ENCODE measurements at places on chromosomes 7 and 10.

GRCh38 chr10:52744057-52744805, 28.4 kb downstream of the MBL2 start:
- DNase-seq = no peak

DNA sequence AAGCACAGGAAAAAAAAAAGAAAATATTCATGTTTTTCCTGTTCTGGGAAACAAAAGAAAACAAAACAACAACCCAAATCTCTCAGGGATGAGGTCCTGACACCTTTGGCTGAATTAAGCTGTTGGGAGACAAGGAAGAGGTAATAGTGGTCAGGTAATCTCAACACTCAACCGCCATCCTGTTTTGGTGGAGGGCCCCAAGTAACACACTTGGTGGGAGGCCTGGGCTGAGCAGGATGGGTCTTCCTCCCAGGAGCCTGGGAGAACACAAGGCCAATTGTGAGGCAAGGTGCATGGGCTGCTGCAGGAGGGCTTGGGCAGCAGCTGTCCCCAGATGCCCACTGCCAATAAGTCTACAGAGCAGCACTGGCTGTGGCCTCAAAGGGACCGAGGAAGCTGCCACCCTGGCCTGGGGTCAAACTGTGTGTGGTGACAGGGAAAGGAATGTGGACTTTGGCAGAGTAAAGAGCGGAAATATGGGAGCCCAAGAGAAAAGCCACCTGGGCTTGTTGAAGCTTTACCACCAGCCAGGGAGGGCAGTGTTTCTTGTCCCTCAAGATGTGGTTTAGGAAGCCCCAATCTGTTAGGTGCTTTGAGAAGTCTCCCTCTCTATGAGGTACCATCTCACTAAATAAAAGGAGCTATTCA, 93.5 kb upstream of the SLC25A13 start:
- DNase-seq = no peak

GRCh38 chr10:43891241-43891640, 242.6 kb upstream of the ZNF32 start:
- DNase-seq = no peak

DNA sequence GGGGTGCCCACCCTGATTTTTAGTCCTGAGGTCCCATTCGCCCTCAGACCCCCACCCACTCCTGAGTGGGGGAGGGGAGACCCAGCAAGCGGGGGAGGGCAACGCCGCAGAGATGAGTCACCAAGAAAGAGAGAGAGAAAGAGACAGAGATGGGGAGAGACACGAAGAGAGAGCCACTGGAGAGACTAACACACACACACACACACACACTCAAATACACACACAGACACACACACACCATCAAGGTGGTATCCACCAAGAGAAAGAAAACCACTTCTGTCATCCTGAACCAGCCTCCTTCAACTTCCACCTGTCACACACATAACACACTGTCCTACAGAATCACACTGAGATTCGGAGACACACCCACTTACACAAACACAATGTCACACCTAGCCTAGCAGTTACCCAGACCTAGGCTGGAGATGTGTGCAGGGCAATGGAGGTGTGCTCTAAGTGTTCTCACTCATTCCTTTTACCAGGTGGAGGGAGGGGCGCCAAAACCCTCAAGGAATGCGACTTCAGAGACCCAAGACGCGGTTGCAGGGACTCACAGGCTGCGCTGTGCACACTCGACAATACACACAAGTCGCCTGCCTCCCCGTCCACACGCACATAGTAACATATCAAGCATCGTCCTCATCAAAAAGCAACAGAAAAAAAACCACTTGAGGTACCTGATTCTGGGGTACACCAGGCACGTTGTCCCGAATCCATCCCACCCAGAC, 3.9 kb upstream of the VGF start:
- no peak for DNase-seq

GRCh38 chr7:157528785-157529341, 192.1 kb downstream of the DNAJB6 start:
- no peak for DNase-seq

DNA sequence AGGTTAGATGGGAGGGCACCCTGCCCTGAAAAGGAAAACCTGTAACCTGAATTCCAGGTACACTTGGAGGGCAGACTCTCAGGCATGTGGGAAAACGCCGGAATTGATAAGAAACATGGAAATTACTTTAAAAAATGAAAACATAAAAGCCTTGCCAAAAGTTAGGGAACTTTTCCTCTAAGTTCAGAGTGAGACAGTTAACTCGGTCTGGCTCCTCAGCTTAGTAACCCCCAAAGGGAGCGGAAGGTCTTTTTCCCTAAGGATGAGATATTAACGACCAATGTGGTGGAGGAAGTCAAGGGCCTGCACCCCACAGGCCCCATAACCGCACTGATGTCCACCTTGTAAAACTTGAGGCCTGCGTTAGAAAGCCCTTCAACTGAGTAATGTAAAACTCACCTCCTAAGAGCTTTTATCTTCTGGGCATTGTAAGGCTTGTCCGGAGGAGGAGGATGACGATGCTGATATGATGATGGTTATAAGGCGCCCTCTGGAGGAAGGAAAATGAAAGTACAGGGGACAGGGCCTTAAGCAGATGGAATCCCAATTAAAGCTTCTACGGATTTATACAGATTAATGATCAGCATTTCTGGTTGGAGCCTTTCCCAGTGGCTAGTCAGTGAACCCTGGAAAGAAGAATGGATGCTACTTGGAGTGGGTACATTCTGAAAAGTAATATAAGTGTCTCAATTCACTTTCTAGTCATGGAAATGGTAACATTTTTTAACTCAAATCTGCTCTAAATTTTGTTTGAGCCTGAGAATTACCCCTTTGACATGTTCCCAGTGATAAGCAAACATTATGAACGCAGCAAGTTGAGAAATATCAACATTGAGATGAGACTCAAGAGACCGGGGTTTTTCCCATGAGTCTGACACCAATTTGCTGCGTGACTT, 694 bp downstream of the COL1A2 start:
- DNase-seq = peak; percentile 89

DNA sequence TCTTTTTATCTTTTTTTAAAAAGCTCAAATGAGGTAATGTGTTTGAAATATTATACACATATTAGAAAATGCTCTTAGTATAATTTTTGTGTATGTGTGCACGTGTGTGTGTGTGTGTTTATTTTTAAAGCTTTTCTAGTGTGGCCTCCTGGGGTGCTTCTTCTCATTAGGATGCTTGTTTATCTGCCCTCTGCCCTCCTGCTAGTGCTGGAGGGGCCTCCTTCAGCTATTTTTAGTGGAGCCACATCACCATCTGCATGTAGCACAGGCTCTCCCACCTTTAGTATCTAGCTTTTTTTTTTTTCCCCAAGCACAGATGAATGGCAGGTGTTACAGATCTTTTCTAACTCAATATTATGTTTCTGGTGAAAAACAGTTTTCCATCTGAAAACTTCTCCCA, 155.7 kb upstream of the TMEM229A start:
- DNase-seq = no peak

- peak; percentile 5 for DNase-seq
Measured at GRCh38 chr10:1159131-1160061, 103.2 kb downstream of the WDR37 start.

DNA sequence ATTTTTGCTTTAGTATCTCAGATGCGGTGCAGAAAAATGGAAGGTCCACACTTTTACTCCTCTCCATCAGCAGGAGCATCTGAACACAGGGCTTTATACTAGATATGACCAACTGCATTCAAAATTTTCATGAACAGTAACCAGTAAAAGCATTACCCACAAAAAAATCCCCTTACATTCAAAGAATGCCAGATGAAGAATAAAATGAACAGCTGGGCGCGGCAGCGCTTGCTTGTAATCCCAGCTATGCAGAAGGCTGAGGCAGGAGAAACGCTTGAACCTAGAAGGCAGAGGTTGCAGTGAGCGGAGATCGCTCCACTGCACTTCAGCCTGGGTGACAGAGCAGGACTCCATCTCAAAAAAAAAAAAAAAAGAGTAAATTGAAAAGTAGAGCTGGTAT, 3.1 kb downstream of the SAR1A start:
- DNase-seq = no peak

DNA sequence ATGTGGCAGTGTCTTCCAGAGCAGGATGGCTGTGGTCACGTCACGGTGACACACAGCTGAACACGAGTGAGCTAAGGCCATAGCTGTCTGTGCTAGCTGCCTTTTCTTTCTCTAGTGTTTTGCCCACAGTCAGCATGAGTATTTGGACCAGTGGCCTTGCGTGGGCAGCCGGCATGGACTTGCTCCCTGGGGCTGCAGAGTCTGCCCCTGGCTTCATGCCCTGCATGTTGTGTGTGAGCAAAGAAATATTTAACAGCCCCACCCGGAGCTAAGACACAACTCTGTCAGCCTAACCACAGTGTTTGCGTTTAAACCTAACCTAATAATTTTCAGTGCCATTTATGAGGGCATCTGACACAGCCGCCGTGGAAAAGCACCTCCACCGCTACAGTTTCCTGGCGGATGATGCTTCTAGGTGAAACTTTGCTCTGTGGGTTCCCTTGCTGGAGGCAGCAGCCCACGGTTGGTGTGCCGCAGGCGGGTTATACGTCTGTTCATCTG, 14.6 kb downstream of the CHST12 start:
- no peak for DNase-seq
